ENCODE measurements at places on chromosomes 5 and 9. TPM values are rescaled to one million over a fixed set of nuclear protein-coding genes. Genes with fewer than 3 reads are reported as not detected.

DNA sequence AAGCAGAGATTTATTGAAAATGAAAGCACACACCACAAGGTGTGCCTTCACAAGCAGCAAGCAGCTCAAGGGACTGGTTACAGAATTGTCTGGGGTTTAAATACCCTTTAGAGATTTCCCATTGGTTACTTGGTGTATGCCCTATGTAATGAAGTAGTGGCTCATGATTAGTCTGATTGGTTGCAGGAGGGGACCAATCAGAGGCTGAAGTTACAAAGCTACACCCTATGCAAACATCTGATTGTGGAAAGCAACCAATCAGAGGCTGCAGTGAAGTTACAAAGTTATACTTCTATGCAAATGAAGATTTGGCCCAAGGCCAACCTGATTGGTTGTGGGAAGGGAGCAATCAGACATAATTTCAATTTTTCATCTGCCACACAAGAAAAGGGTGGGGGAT is 119.9 kb downstream of the C9orf152 start:
- DNase-seq: no peak

DNA sequence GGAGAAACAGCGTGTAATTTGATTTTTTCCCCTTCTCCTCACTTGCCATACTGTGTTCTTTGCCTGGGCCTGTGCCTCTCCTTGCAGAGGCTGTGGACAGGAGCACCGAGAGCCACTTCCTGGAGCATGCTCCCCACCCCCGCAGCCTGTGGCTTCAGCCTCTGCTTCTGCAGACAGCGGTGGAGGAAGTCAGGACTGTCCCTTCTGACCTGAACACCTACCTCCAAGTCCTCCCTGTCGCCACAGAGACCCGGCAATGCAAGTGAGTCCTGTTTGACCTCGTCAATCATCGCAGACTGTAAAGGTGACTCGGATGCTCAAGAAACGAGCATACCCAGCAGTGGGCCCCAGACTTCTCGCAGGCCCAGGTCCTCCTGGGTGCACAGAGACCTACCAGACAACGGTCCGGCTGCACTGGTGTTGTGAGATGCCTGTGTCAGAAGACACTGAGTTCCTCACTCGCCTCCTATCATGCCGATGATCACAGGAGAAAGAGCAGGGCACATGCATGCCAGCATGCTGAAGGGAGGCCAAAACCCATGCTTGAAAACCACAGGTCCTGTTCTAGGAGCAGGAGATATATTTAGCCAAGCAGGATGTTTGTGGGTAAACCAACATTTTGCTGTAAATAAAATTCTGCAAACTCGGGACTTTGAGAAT is 198.8 kb downstream of the AUH start:
- peak; percentile 76 for DNase-seq

Gene IFNA7
- total RNA-seq: not detected

Gene NUTM2G
- total RNA-seq: not detected

All from activated naive CD8-positive, alpha-beta T cell treated with anti-CD3 and anti-CD28 coated beads, Interleukin-2, amount 10 ng/mL, durations not matched to agents 7 days and 5 days (primary cell).